ENCODE measurements at places on chromosomes 6 and 20. TPM values are rescaled to one million over a fixed set of nuclear protein-coding genes. Genes with fewer than 3 reads are reported as not detected.

DNA sequence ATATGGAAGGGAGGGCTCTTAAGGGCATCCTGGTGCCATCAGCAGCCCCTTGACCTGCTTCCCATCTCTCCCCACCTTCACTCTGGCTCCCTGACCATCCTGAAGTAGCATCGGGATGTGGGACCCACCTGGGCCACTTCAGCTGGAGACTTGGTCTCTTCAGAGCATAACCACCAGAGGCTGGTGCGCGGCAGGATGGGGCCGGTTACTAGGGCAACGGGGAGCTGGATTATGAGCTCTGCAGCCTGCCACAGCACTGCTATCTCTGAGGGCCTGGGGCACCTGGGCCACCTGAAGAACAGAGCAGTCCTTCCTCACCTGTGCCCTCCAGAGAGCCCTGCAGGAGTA lies 79.7 kb downstream of the SYNJ2 start:
- H3K4me1 ChIP-seq, result peaks cover 9% of the 10 kb centered on the region
- H3K4me3 ChIP-seq, result no peak overlapping the region
- H3K36me3 ChIP-seq, result peaks cover 2% of the 10 kb centered on the region
- no peaks in the 10 kb centered on the region for H3K27me3 ChIP-seq
- H3K27ac ChIP-seq, result peak overlapping the region; percentile 65
- DNase-seq, result no peak

DNA sequence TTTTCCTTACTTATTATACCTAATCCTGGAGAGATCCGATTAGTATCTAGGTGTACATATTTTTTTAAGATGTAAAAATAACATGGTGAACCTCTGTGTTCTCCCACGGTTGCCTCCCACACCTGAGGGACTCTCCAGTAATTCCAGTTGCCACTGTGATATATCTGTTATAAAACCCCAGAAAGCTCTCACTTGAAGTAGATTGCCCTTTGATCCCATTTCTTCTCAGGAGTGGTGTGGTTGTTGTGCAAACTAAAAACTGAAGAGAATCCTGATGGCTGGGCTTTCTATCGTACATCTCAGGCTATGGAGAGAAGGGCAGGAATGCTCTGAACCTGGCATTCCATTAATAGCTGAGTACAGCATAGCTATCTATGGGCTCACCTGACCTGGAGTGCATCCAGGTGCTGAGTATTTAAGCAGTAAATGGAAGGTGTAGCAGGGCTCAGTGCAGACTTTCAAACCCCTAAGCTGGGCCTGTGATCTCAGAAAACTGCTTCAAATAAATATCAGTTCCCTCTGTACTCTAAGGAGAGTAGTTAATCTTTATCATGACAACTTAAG lies 41.0 kb downstream of the VGLL2 start:
- H3K4me1 ChIP-seq, result no peaks in the 10 kb centered on the region
- no peak overlapping the region for H3K4me3 ChIP-seq
- H3K27ac ChIP-seq, result no peak overlapping the region
- DNase-seq, result peak; percentile 1
- H3K36me3 ChIP-seq, result no peaks in the 10 kb centered on the region
- no peaks in the 10 kb centered on the region for H3K27me3 ChIP-seq

- H3K27ac ChIP-seq, result no peak overlapping the region
- H3K4me1 ChIP-seq, result no peaks in the 10 kb centered on the region
- H3K27me3 ChIP-seq, result no peaks in the 10 kb centered on the region
- H3K4me3 ChIP-seq, result no peak overlapping the region
Measured at GRCh38 chr6:127481628-127482027, 22.4 kb upstream of the KIAA0408 start.

- no peaks in the 10 kb centered on the region for H3K27me3 ChIP-seq
- H3K36me3 ChIP-seq, result no peaks in the 10 kb centered on the region
- no peak overlapping the region for H3K4me3 ChIP-seq
- DNase-seq, result peak; percentile 11
- no peak overlapping the region for H3K27ac ChIP-seq
Measured at GRCh38 chr20:63405102-63405730, 44.1 kb upstream of the CHRNA4 start.

Gene C20orf144
- not detected for total RNA-seq

Gene PTGIS
- 43.8 TPM for total RNA-seq

Gene PDE10A
- total RNA-seq, result 6.2 TPM

Gene ZBTB46
- 15.3 TPM for total RNA-seq

Gene KHDC1L
- total RNA-seq, result not detected

Gene C20orf96
- total RNA-seq, result 14.4 TPM

Measured in lung (tissue), 17 donors.